Lower leg skin (tissue), 4 donors: ENCODE measurements at places on chromosomes 5 and 9. TPM values are rescaled to one million over a fixed set of nuclear protein-coding genes. Genes with fewer than 3 reads are reported as not detected.

Gene FAXDC2
- 71.1 TPM for total RNA-seq

Gene WDR36
- 23.3 TPM for total RNA-seq

Gene NAIP
- 17.5 TPM for total RNA-seq

Gene PCDHB10
- total RNA-seq: 0.51 TPM

DNA sequence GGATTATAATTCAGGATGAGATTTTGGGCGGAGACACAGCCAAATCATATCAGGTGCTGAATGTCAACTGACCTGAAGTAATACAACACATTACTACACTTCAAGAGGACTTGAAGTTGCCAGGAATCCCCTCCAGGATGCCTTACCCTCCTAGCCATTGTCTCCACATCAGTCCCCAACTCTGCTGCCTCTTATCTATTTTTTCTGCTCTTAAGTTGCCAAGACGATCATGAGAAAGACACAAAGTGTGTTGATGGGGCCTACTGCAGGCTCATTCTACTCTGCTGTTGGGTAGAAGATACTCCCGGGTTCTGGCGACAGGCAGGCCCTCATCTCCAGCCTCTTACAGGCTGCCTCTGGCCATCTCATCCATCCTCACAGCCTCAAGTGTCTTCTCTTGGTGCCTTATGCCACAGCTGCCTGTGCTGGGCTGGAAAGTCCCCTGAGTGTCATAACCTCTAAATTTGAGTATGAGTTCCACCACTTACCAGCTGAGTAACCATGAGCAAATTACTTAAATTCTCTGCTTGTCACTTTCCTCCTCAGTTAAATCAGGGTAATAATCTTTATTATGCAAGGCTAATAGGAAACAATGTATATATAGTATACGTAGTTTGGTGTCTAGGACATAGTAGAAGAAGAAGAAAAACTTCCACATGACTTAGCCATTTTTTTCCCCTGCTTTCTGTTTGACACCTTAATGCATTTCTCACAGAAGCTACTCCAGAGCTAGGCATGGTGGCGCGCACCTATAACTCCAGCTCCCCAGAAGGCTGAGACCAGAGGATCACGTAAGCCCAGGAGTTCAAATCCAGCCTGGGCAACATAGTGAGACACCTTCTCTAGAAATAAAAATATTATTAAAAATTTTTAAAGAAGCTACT lies 73.0 kb upstream of the SNX2 start:
- no peak for DNase-seq

GRCh38 chr9:83362341-83362995 lies 175.7 kb downstream of the FRMD3 start:
- no peak for DNase-seq

- DNase-seq: no peak
Measured at GRCh38 chr9:123645126-123645525, 284.8 kb downstream of the DENND1A start.

- DNase-seq: no peak
Measured at GRCh38 chr9:119788921-119789320, 419.7 kb upstream of the BRINP1 start.

DNA sequence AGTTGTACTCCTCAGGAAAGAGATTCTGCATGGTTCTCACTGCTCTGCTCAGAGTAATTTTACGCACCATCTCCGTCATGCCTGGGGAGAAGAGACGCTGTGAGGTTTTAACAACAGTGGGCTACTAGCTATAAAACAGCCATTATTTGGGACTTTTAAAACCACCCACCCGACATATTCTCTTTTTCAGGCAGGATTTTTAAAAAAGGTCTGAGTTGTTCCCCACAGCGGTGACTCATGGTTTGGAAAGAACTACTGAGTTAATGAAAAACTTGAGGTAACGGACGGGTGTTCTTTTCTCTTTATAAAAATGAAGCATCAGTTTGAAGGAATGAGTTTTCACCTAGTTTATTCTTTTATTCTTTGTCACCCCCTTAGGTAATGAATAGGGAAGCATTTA lies 61.3 kb downstream of the TTLL11 start:
- DNase-seq: no peak

- no peak for DNase-seq
Measured at GRCh38 chr5:149611326-149611725, 30.0 kb downstream of the ARHGEF37 start.

GRCh38 chr9:96423322-96423984 lies 5.3 kb upstream of the ZNF367 start:
- DNase-seq: no peak

DNA sequence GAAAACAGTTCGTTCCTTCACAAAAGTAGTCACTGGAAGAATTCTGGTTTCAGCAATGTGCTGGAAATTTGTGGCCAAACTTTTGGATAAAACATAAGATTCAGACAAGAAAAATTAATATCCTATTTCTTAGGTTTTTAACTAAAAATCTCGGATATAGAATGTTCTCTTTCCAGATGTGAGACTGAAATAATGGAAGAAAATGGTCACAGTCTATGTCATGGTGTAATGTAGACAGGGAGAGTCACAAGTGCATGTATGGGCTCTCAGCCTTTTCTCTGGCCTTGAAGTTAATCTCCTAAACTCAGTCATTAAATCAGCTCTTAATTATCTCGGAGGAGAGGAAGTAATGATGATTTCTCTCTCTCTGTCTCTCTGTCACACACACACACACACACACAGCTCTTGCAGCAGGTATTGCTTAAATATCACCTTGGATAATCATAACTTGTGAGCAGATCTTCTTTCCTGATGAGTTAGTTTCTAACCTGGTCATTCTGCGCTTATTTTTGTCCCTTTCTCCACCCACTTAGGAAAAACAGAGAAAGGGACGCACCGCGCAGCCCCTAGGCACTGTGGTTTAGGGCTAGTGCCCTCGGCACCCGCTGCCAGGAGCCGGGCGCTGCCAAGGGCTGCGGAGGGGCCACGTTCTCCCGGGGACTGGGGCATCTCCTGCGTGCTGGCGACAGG lies 672 bp upstream of the ITGA2 start:
- DNase-seq: no peak

DNA sequence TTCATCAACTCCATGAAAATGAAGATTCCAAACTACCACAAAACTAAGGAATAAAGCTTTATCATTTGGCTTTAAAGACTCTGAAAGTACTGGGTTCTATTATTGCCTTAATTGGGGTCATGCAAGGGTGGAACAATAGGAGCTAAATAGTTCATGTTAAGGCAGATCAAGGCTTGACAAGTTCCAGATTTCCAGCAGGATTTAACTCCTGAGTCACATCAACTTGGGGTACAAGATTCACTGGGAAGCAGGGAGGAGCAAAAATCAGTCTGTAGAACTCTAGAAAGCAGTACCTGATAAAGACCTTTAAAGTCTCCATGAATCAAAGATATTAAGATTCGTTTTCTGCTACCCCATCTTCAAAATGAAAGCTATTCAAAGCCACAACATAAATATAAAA lies 41.9 kb upstream of the GLRX start:
- DNase-seq: no peak

DNA sequence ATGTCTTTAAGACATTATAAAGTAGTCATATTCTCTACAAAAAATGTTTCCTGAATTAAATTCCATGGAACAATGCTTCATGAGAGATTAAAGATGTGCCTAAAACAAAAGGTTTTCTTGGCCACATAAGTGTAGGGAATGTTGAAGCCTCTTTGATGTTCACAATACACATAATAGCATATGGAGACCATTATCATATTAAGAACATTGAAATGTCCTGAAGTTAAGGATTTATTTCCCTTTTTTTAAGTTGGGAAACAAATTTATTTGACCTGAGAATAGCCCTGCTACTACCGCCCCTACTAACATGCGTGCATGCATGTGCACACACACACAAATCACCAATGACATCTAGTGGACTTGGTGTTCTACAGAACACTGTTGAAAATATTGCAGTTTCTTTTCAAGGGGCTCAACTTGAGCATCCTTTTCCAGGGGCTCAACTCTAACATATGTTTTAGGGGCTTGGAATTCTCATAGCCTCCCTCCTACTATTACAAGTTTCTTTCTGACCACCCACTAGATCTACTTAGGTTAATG lies 124.9 kb upstream of the C6 start:
- no peak for DNase-seq

DNA sequence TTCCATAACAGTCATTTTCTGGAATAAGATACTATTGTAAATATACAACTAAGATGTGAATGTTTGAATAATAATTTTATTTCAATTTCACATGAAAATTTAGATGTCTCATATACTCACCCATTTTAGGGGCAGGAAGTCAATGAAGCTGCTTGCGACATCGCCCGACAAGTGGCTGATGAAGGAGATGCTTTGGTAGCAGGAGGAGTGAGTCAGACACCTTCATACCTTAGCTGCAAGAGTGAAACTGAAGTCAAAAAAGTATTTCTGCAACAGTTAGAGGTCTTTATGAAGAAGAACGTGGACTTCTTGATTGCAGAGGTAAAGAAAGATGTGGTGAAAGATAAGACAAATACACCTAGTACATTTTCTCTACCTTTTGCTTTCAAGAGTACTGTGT lies 8.6 kb downstream of the BHMT start:
- no peak for DNase-seq

GRCh38 chr9:34744295-34745221 lies 34.6 kb upstream of the CCL21 start:
- DNase-seq: no peak

- no peak for DNase-seq
Measured at GRCh38 chr9:36609306-36609705, 36.6 kb downstream of the MELK start.

GRCh38 chr5:168991311-168991710 lies 309.6 kb downstream of the SLIT3 start:
- no peak for DNase-seq
